ENCODE measurements at places on chromosomes 2 and 18.
A peak's percentile ranks its signal among the peaks of the same experiment; 100 is the strongest.

DNA sequence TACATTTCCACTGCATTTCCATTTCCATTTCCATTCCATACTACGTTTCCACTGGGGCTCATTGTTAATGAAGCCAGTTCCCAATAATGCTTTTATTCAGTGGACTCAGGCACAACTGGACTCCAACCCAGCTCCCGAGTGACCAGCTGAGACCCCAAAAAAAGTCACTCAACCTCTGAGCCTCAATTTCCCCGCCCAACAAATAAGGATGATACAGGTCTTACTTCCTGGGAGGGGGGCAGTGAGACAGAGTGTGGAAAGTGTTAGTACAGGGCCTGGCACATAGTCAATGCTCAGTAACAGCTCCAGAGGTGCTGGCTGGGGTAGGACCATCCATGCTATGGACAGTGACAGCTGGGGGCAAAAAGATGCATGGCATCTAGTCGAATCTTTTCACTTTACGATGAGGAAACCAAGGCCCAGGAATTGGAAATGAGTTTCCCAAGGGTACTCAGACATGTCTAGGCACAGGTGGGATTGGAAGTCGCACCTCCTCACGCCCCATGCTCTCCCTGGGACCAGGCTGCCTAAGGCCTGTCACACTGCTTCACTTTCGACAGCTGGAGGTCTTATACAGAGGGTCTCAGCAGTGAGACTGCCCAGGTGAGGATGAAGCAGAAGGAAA, 226.5 kb downstream of the ANAPC1 start:
- DNase-seq: no peak

- DNase-seq: no peak
Observed at GRCh38 chr2:136126421-136126926, 8.5 kb upstream of the CXCR4 start.

DNA sequence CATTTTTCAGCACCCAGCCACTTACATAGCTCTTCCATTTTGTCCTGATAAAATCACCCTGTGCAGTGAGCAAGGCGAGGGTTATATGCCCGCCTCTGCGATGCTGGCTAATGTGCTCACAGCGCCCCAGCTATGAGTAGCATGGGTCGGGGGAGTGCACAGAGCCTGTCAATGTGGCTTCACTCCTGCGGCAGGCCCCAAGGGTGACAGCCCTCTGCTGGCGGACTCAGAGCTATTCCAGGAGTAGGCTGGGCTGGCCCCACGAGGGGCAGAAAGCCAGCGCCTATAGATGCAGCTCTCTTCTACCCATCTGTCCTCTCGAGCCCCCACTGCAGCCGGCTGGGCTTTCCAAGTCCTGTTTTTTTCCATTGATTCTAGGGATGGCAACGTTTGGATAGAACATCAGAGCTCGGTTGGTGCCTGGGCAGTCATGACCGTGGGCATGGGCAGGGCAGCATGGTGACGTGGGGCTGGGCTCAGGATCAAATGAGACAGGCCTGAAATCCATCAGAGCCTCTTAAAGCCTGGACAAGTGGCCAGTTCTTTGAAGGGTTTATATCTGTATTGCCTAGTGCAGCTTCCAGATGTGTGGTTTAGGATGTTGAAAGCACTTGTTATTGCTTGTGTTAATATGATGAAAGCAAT, 134.7 kb downstream of the MCFD2 start:
- DNase-seq: peak; percentile 67

GRCh38 chr18:6561016-6561415, 146.3 kb upstream of the L3MBTL4 start:
- no peak for DNase-seq

DNA sequence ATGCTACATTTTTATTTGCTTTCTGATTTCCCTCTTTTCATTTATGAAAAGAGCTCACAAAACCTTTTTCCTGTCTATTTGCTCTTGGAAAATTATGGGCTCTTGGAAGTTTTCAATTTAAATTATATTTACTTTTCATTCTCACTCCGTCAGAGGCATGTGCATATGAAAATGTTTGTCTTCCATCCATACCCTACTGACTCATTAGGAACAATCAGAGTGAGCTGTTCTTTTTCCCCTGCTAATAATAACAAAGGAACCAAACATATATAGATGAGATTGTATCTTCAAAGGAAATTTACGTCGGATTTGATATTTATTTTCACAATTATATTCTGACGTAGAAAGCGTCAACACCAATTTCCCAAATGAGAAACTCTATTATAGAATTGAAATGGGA, 1101.2 kb downstream of the TSN start:
- DNase-seq: no peak

DNA sequence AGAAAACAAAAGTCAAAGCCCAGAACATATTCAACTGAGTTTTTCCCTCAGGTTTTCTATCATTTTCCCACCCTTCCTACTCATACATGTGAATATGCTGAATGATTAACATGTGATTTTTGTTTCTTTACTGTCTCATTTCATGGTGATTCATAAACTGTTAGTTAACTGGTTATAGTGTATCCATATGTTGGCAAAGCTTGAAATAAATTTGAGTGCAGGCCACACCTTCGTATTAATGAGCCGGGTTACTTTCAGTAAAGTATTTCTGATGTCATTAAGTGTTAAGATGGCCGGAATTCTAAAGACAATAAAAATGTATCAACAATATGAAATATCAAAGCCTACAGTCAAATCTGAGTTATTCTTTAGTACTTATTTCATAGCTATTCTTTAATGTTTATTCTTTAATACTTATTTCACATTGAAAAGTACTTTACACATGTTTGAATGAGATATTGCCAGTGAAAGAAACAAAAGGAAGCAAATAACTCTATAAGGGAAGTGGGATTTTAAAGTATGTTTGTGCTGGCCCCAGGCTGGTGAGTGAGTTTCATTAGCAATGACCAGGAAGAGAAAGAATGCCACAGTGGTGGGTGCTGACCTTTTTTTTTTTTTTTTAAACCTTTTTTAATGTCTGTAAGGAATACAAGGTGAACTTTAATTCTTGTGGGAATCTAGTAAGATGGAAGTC, 178.6 kb downstream of the NEDD4L start:
- no peak for DNase-seq

DNA sequence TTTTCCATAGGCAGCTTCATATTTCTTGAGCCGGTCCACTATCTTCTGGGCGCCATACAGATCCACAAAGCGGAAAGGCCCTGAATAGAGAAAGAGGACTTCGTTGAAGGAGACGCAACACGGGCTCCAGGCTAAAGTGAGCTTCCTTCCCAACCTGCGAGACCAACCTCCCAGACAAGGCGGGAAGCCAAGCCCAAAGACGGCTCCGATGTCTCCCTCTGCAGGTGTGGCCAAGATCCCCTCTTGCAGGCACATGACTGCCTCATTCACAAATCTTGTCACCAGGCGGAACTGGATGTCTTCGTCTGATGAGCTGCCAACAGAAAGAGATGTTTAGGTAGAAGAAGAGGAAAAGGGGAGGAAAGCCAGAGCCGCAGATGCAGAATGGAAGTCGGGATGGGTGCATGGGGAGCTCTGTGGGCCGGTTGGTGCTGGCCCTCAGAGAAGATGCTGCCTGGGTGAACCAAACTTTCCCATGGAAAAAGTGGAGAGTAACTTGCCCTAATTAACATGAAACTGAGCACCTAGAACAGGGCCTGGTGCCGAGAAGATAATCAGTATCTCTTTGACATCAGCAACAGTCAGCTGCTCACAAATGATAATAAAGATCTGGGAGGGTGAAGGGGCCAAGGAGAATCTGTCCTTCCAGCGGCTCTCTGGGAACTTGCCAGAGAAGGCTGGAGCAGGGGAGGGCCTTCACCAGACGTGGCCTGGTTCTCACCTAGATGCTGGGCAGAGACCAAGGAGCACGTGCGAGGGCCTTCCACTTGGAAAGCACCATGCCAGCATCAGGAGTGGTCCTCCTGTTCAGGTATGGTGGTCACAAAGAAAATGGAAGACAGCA, 18.6 kb downstream of the GAREM2 start:
- no peak for DNase-seq

DNA sequence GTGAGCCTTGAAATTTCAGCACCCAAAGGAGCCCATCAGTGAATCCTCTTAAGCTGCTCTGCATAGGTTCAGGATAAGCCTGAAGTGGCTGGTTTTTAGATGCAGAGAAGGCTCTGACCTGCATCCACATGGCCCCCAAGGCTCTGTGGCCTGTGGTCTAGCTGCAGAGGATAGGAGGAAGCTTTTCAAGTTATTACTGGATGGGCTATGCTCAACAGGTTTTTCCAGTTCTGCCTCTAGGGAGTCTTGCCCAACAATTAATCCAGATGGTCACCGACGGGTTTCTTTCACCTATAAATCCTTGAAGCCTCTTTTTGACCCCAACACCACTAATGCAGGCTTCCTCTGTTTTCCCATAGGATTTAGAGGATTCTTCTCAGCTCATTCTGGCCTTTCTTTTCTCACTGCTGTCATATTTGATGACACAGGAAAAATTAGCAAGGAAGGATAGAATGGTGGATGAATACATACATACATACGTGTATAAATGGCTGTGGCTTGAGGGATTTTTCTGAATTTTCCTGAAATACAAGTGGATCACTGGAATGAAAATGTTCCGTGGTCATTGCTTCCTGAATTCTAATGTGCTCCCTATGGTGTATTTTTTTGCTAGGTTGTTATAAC, 52.2 kb upstream of the BCL2L11 start:
- no peak for DNase-seq

- DNase-seq: no peak
Observed at GRCh38 chr2:69296421-69296820, 90.6 kb downstream of the GFPT1 start.

DNA sequence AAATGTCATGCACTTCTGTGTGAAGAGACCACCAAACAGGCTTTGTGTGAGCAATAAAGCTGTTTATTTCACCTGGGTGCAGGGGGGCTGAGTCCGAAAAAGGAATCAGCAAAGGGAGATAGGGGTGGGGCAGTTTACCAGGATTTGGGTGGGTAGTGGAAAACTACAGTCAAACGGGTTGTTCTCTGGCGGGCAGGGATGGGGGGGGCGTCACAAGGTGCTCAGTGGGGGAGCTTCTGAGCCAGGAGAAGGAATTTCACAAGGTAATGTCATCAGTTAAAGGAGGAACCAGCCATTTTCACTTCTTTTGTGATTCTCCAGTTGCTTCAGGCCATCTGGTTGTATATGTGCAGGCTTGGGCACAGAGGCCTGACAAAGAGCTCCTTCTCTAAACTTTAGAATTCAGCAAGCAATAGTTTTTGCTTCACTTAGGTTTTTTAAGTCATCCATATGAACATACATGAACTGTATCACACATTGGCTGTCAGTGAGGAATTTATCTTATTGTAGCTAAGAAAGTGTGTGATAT, 17.5 kb upstream of the ALPK2 start:
- no peak for DNase-seq

DNA sequence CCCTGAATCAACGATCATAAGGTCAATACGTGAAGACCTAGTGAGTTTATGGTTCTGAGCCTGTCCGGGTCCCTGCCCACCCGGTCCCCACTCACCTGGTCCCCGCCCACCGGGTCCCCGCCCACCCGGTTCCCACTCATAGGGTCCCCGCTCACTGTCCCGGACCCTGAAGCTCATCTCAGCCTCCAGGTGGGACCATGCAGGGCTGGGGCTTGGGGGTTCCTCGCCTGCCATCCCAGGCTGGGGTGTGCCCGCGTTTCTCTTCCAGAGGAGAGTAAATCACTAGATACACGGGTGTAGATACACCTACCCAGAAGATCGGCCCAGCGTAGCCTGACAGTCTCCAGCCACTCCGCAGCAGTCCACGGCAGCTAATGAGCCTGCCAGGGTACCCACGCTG, 131.5 kb downstream of the MBP start:
- no peak for DNase-seq

GRCh38 chr2:191274413-191274815, 29.2 kb downstream of the MYO1B start:
- DNase-seq: no peak

- DNase-seq: no peak
Observed at GRCh38 chr2:239689410-239689809, 288.6 kb upstream of the HDAC4 start.

DNA sequence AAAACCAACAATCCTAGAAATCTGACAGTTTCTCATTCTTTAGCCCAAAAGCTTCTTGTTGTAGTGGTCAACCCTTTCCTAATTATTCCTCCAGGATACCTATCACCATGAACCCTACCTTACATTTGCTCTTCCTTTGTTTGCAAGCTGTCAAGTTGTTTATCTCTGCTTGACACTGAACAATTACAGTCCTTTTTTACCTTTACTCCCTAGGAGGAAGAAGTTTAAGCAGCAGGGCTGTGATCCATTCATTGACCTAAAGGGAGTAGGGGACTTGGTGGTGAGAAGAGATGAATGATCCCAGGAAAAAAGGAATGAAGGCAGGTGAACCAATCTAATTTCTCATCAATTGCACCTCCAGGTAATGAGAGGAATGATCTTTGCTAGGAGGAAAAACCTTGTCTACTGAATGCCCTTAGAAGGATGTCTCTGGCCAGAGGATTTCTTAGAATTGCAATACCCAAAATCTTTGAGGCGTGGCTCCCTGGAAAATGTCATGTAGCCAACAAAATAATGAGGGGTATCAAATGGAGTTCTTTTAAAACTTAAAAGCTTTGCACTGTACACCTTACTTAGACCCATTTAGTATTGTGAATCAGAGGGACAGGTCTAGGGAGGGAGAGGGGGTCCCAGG, 47.7 kb downstream of the MREG start:
- DNase-seq: no peak

All from fibroblast of gingiva (primary cell).